T-cell (primary cell): ENCODE measurements at places on chromosomes 4 and X.

GRCh38 chr4:168846414-168846813 is 163.6 kb downstream of the CBR4 start:
- H3K4me3 ChIP-seq: no peak overlapping the region
- H3K36me3 ChIP-seq: no peaks in the 10 kb centered on the region
- H3K27me3 ChIP-seq: no peaks in the 10 kb centered on the region
- H3K4me1 ChIP-seq: no peaks in the 10 kb centered on the region
- DNase-seq: no peak
- H3K27ac ChIP-seq: no peak overlapping the region

GRCh38 chrX:57821703-57822387 is 88.4 kb downstream of the ZXDA start:
- no peaks in the 10 kb centered on the region for H3K27me3 ChIP-seq
- no peaks in the 10 kb centered on the region for H3K4me1 ChIP-seq
- H3K27ac ChIP-seq: no peak overlapping the region

DNA sequence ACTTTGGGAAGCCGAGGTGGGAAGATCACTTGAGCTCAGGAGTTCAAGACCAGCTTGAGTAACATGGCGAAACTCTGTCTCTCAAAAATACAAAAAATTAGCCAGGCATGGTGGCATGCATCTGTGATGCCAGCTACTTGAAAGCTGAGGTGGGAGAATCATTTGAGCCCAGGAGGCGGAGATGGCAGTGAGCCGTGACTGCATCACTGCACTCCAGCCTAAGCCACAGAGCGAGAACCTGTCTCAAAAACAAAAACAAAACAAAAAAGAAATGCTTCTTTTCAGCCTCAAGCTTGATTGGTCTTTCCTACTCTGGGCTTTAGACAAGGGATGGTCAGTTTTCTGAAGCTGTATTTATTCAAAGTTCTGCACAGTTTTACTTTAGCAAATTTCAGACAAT is 15.8 kb upstream of the DHRSX start:
- H3K4me3 ChIP-seq: no peak overlapping the region
- no peaks in the 10 kb centered on the region for H3K27me3 ChIP-seq
- H3K27ac ChIP-seq: no peak overlapping the region
- no peak for DNase-seq
- no peaks in the 10 kb centered on the region for H3K36me3 ChIP-seq

DNA sequence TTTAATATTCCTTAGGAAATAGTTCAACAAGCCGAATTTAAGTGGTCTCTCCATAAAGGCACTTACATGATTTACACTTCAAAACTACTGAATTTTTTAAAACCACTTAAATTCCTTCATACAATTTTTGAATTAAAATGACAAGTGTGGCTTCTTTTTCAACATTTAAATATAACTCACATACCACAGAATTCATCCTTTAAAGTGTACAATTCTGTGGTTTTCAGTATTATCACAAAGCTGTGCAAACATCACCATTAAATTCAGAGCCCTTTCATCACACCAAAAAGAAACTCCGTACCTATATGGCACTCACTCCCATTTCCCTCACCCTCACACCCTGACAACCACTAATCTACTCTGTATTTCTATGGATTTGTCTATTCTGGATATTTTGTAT is 200.9 kb upstream of the MAB21L2 start:
- H3K27ac ChIP-seq: no peak overlapping the region
- no peaks in the 10 kb centered on the region for H3K36me3 ChIP-seq
- H3K27me3 ChIP-seq: no peaks in the 10 kb centered on the region
- DNase-seq: no peak

GRCh38 chr4:27206009-27206408 is 345.4 kb downstream of the STIM2 start:
- no peaks in the 10 kb centered on the region for H3K4me1 ChIP-seq
- no peaks in the 10 kb centered on the region for H3K36me3 ChIP-seq
- no peaks in the 10 kb centered on the region for H3K27me3 ChIP-seq
- no peak overlapping the region for H3K27ac ChIP-seq
- DNase-seq: no peak
- no peak overlapping the region for H3K4me3 ChIP-seq

GRCh38 chrX:39309018-39309635 is 507.9 kb downstream of the MID1IP1 start:
- H3K27ac ChIP-seq: peak overlapping the region; percentile 93
- H3K4me3 ChIP-seq: no peak overlapping the region
- DNase-seq: peak; percentile 23
- H3K27me3 ChIP-seq: no peaks in the 10 kb centered on the region

DNA sequence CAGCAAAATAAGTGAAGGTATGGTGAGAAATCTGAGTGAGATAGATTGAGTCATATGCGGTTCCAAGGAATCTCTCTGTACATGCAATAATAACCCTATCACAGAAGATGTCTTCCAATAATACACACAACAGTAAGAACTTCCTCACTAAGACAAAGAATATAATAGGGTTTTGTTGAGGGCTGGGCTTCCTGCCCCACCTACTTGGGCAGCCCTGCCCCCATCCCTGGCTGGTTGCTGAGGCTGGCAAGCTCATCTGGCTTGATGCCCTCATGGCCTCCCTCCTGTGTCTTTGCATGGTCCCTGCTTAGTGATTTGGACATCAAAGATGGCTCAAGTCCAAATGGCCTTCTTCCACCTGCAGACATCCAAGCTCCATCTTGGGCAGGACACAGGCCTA is 2.7 kb downstream of the GEMIN8 start:
- no peak overlapping the region for H3K4me3 ChIP-seq
- H3K4me1 ChIP-seq: peaks cover 11% of the 10 kb centered on the region
- no peaks in the 10 kb centered on the region for H3K27me3 ChIP-seq
- peak; percentile 26 for DNase-seq
- no peak overlapping the region for H3K27ac ChIP-seq
- no peaks in the 10 kb centered on the region for H3K36me3 ChIP-seq

DNA sequence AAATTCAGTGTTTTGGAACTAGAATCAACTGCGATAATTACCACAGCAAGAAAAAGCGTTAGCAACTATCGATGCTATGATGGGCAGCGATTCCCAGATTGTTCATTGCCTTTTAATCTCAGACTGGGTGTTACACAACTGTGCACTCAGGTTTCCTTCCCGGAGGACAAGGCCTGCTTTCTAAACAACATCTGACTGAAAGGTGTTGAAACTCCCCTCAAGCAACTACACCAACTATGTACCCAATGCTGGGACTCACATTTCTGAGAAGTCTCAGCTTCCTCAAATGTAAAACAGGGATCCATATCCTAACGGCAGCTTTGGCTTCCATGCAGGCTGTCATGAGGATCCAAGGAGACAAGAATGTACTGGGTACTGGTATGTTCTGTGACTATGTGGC is 8.2 kb downstream of the GABRE start:
- no peak overlapping the region for H3K27ac ChIP-seq
- H3K27me3 ChIP-seq: no peaks in the 10 kb centered on the region
- H3K4me3 ChIP-seq: no peak overlapping the region
- no peak for DNase-seq
- H3K4me1 ChIP-seq: no peaks in the 10 kb centered on the region
- H3K36me3 ChIP-seq: no peaks in the 10 kb centered on the region

DNA sequence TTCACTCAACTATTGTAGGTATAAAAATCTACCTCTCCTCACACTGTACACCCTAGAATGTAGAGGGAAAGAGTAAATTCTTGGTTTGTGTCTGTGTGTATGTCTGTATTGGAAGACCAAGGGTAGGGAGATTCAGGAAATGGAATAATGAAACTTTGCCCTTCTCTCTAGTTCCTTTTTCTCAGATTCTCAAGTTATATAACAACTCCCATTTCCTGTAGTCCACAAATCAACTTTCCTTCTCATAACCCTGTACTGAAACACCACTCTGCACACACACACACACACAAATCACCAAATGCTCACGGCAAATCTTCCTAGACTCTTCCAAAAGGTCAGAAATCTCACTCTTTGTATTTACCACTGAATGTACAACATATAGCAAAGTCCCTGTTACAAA is 824.5 kb upstream of the DIAPH2 start:
- H3K4me1 ChIP-seq: no peaks in the 10 kb centered on the region
- H3K4me3 ChIP-seq: no peak overlapping the region
- no peaks in the 10 kb centered on the region for H3K27me3 ChIP-seq
- DNase-seq: no peak
- H3K36me3 ChIP-seq: no peaks in the 10 kb centered on the region

DNA sequence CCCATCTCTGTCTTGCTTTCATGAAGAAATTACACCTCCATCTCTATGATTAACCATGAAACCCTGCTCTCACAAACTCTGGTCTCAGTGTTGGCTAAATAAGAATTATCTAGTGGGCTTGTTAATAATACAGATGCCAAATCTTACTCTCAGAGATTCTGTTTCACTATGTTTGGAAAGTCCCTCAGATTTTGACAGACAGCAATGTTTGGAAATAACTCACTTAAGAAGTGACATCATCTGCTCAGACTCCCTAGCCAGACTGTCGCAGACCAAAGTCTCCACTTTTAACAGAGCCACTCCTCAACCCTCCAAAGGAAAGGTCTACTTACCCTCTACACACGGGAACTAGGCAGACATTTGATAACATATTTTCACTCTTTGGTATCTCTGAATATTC is 328.5 kb upstream of the FGF16 start:
- H3K27me3 ChIP-seq: no peaks in the 10 kb centered on the region
- H3K36me3 ChIP-seq: no peaks in the 10 kb centered on the region
- DNase-seq: no peak
- H3K4me3 ChIP-seq: no peak overlapping the region
- no peak overlapping the region for H3K27ac ChIP-seq
- H3K4me1 ChIP-seq: no peaks in the 10 kb centered on the region

GRCh38 chr4:187046471-187046870 is 322.8 kb upstream of the FAT1 start:
- H3K27ac ChIP-seq: no peak overlapping the region
- H3K36me3 ChIP-seq: no peaks in the 10 kb centered on the region
- DNase-seq: no peak
- no peaks in the 10 kb centered on the region for H3K4me1 ChIP-seq
- H3K27me3 ChIP-seq: no peaks in the 10 kb centered on the region

GRCh38 chr4:169727616-169728015 is 30.1 kb downstream of the HPF1 start:
- H3K4me1 ChIP-seq: no peaks in the 10 kb centered on the region
- no peaks in the 10 kb centered on the region for H3K36me3 ChIP-seq
- no peaks in the 10 kb centered on the region for H3K27me3 ChIP-seq
- no peak for DNase-seq
- H3K27ac ChIP-seq: no peak overlapping the region
- no peak overlapping the region for H3K4me3 ChIP-seq

DNA sequence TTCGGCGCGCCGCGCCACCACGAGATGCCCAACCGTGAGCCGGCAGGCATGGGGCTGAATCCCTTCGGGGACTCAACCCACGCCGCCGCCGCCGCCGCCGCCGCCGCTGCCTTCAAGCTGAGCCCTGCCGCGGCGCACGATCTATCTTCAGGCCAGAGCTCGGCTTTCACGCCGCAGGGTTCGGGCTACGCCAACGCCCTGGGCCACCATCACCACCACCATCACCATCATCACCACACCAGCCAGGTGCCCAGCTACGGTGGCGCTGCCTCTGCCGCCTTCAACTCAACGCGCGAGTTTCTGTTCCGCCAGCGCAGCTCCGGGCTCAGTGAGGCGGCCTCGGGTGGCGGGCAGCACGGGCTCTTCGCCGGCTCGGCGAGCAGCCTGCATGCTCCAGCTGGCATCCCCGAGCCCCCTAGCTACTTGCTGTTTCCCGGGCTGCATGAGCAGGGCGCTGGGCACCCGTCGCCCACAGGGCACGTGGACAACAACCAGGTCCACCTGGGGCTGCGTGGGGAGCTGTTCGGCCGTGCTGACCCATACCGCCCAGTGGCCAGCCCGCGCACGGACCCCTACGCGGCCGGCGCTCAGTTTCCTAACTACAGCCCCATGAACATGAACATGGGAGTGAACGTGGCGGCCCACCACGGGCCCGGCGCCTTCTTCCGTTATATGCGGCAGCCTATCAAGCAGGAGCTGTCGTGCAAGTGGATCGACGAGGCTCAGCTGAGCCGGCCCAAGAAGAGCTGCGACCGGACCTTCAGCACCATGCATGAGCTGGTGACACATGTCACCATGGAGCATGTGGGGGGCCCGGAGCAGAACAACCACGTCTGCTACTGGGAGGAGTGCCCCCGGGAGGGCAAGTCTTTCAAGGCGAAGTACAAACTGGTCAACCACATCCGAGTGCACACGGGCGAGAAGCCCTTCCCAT is 1.1 kb downstream of the ZIC3 start:
- H3K27me3 ChIP-seq: peaks cover 19% of the 10 kb centered on the region
- no peaks in the 10 kb centered on the region for H3K4me1 ChIP-seq
- H3K4me3 ChIP-seq: peak overlapping the region; percentile 38

DNA sequence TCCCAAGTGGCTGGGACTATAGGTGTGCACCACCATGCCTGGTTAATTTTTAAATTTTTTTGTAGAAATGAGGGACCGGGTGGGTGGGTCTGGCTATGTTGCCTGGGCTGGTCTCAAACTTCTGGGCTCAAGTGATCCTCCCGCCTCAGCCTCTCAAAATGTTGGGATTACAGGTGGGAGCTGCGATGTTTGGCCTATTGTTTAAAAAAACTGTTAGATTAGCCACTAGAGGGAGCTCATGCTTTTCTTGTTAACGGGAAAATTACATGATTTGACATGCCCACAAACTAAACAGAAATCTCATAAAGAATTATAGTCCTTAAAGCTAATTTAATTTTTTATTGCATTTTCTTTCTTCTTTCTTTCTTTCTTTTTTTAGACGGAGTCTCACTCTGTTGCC is 5.0 kb upstream of the SDAD1 start:
- no peak overlapping the region for H3K4me3 ChIP-seq
- H3K4me1 ChIP-seq: no peaks in the 10 kb centered on the region
- DNase-seq: no peak
- H3K36me3 ChIP-seq: no peaks in the 10 kb centered on the region
- peaks cover 2% of the 10 kb centered on the region for H3K27me3 ChIP-seq

DNA sequence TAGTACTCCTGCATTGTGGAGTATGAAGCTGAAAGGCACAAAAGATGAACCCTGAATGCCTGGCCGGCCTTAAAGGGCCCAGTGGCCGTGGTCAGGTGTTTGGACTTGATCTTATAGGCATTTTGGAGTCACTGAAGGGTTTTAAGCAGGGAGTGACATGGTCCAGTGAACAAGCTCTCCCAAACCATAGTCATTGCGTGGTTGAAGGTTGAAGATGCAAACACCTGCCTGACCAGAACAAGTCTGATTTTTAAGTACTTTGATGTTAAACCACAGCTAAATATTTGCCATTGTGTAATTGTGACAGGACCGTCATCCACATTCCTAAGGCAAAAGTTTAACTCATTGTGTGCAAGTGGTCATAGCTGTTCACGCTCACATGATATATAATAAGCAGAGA is 3.3 kb downstream of the STK32B start:
- DNase-seq: no peak
- H3K36me3 ChIP-seq: no peaks in the 10 kb centered on the region
- H3K27ac ChIP-seq: no peak overlapping the region
- no peaks in the 10 kb centered on the region for H3K27me3 ChIP-seq

GRCh38 chrX:20681683-20682082 is 415.0 kb upstream of the RPS6KA3 start:
- H3K4me3 ChIP-seq: no peak overlapping the region
- DNase-seq: no peak
- H3K27ac ChIP-seq: no peak overlapping the region
- no peaks in the 10 kb centered on the region for H3K36me3 ChIP-seq

GRCh38 chr4:57149833-57150232 is 39.6 kb upstream of the IGFBP7 start:
- H3K4me3 ChIP-seq: no peak overlapping the region
- H3K27me3 ChIP-seq: no peaks in the 10 kb centered on the region
- H3K36me3 ChIP-seq: no peaks in the 10 kb centered on the region
- no peak for DNase-seq
- no peak overlapping the region for H3K27ac ChIP-seq
- H3K4me1 ChIP-seq: no peaks in the 10 kb centered on the region

GRCh38 chrX:106927700-106928099 is 7.5 kb downstream of the CLDN2 start:
- H3K27me3 ChIP-seq: no peaks in the 10 kb centered on the region
- no peak for DNase-seq
- no peaks in the 10 kb centered on the region for H3K4me1 ChIP-seq
- no peak overlapping the region for H3K4me3 ChIP-seq
